ENCODE measurements at places on chromosomes 12 and 14. TPM values are rescaled to one million over a fixed set of nuclear protein-coding genes. Genes with fewer than 3 reads are reported as not detected.

GRCh38 chr12:25976289-25976688, 17.8 kb downstream of the RASSF8 start:
- no peak for DNase-seq

DNA sequence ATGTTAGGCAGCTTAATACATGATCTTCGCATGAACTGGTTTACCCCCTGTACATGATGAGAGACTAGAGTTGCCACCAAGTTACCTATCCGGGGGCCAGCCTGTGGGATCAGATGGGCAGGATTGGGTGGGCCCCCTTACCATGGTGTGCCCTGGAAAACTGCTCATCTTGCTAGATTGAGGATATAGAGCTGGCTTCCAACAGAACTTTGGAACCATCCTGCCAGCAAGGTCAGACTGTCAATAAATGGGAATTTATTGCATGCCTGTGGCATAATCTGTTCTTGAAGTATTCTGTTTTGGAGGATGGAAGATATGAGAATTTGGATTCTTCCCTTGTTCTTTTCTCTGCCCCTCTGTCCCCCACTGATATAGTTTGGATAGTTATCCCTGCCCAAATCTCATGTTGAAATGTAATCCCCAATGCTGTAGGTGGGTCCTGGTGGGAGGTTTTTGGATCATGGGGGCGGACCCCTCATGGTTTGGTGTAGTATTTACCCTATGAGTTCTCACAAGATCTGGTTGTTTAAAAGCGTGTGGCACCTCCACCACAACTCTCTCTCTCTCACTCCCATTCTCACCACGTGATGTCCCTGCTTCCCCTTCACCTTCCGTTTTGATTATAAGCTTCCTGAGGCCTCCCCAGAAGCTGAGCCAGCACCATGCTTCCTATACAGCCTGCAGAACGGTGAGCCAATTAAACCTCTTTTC, 3.7 kb upstream of the TM9SF1 start:
- DNase-seq, result no peak

DNA sequence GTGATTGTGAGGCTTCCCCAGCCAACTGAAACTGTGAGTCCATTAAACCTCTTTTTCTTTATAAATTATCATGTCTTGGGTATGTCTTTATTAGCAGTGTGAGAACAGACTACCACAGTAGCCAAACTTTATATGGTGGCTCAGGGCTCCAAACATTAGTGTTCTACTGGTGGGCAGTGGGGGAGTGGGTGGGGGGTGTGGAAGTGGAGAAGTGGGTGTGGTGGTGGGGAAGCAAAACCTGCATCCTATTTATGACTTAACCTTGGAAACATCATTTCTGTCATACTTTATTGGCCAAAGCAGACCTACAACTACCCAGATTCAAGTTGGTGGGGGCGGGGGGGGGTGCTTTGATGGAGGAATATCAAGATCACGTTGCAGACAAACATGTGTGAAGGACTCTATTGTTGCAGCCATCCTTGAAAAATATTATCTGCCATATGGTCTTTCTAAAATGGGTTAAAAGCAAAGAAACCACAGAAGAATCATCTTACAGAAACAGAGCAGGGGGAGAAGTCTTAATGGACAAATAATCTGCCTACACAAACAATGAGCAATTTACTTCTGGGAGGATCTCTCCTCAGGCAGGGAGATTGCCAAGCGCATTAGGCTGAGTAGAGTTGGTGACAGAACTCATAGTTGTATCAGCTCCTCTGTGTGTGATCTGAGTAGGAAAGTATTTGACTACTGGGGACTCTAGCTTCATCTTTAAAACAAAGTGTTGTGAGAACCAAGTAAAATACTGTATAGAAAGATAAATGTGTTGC, 1.4 kb upstream of the PWP1 start:
- DNase-seq, result no peak

GRCh38 chr14:87866116-87866515, 126.9 kb downstream of the GALC start:
- no peak for DNase-seq

CLEC7A gene
- total RNA-seq, result 1.4 TPM

GRCh38 chr12:64699504-64700115, 59.6 kb downstream of the GNS start:
- no peak for DNase-seq

CCDC177 gene
- total RNA-seq, result not detected

KLHDC1 gene
- 0.99 TPM for total RNA-seq

- no peak for DNase-seq
These were observed 6.7 kb downstream of the CFL2 start for GRCh38 chr14:34707722-34708121.

GRCh38 chr12:46783871-46784270, 41.9 kb downstream of the SLC38A4 start:
- no peak for DNase-seq

DNA sequence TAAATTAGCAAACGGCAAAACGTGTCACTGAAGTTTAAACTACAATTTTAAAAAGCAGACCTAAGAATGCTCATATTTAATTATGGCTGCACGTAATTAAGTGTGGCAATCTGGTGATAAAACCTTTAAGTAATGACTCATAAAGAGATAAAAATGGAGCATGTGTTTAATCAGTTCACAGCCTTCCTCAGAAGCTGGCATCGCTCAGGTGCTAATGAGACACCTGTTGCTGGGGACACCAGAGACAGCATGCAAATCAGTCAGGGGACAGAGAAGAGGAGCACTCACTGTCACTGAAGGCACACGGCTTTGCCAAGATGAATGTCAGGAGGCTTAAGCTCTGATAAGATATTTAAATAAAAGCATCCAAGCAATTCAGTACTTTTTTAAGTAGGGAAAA, 840.3 kb downstream of the GALC start:
- no peak for DNase-seq

BLOC1S1 gene
- total RNA-seq, result 71.0 TPM

CTSG gene
- total RNA-seq, result not detected

NPAS3 gene
- not detected for total RNA-seq

ZC3H14 gene
- 69.3 TPM for total RNA-seq

GRCh38 chr12:69007101-69007854, 74.3 kb upstream of the CPM start:
- DNase-seq, result no peak

- DNase-seq, result no peak
These were observed 45.5 kb downstream of the IL31 start for GRCh38 chr12:122128481-122128880.

GRCh38 chr14:100486025-100486828, 101.0 kb downstream of the BEGAIN start:
- DNase-seq, result peak; percentile 60

SMCO3 gene
- not detected for total RNA-seq

DNA sequence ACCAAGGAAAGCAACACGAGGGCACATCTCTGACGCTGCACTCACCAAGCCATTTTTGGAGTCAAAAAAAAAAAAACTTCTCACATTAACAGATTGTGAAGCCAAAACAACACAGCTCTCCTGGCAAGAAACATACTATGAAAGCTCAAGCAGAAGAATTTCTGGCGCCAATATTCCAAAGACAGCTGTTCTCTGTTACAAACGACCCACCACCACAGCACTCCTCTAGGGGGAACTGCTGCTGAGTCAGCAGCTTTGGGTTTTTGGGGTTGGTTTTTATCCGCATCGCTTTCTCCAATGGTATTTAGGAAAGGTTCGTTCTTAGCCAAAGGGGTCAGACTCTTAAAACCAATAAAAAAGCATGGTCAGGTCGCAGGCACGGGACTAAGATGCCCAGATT, 379.4 kb downstream of the RPS29 start:
- no peak for DNase-seq

- no peak for DNase-seq
These were observed 1.4 kb downstream of the WSB2 start for GRCh38 chr12:118059341-118060191.

- DNase-seq, result no peak
These were observed 239.4 kb downstream of the C12orf75 start for GRCh38 chr12:105569886-105570285.

PAH gene
- 31.4 TPM for total RNA-seq

DNA sequence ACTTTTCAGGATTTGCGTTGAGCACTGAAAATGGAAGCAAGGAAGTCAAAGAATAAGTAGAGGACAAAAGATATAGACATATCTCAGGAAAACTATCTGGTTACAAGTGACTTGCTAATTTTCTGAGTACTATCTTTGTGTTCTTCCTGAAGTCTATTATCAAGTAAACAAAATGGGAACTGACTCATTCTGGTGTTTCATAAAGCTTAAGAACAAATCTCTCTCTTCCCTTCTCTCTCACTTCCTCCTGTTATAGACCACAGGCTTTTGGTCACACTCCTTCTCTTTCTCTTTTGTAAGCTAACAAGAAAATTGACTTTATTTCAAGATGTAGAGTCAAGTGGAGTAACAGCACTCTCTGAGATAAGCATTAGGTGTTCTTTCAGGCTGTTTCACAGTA, 406.6 kb upstream of the SYT1 start:
- DNase-seq, result no peak

- no peak for DNase-seq
These were observed 15.1 kb downstream of the MVK start for GRCh38 chr12:109588461-109589239.

TCL1B gene
- total RNA-seq, result not detected

DNA sequence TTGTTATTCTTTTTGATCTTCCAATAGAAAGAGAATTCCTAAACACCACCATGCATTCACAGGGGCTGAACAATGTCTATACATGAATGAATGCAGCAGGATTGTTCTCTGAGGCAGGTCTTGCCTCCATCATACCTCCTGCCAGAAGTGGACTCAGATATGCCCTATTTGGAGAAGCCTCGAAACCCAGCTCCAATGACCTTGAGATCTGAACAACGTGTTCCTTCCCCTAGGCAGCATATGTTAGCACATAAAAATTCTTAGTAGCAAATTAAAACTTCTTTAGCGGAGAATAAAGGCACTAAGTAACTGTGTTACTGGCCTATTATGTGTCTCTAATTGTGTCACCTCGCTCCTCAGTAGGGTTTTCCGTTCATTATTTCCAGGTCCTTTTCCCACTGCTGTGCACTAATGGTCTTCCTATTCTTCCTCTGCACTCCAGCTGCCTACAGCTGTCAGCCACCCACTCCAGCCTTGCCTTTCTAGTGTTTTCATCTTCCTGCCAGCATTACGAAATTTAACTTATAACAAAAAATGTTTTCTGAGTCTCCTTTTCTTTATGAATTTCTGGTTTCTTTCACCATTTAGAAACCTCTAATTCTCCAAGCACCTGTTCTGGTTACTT, 62.6 kb upstream of the IGF1 start:
- no peak for DNase-seq

DNA sequence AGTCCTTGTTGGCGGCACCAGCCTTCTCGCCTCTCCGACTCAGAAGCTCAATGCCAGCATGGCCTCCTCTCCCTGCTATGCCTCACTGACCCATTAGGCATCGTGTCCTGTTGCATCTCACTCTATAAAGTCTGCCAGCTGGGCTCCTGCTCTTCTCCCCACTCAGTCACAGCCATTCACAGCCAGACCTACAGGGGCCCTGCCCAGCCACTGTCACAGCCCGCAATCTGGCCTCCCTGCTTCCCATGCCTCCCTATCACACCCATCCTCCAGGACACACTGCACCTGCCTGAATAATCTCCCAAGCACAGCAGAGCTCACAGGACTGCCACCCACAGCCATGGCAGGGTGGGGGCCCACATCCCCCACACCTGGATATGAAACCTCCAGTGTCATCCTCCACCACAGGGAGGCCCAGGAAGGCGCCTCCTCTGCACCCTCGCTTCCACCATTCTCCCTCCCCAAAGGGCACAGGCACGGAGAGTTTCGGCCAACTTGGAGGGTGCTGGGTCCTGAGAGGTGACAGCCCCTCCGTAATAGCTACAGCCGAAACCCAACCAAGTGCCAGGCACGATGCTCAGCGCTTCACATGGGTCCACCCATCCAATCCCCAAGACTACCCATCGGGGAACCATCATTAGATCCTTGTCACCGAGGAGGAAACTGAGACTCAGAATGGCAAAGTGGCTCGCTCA, 370.3 kb downstream of the BCL11B start:
- no peak for DNase-seq

ENDOU gene
- total RNA-seq, result 0.42 TPM

DNA sequence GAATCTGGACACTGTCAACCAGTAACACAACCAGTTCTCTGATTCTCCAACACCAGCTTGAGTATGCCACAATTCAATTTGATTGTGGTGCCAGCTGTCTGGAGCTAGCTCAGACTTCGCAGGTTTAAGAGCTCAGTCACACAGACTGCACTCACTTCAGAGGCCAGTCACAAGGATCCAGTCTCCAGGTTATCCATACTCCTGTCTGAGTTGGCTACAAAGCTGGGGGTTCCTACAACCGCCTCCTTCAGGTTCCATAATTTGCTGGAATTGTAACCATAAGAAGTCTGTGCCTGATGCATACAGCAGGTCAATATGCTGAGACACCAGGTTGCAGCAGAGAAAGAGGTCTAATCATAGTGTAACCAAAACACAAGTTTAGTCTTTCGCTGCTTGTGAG, 70.5 kb upstream of the CPSF6 start:
- DNase-seq, result no peak

PTGDR gene
- not detected for total RNA-seq

GRCh38 chr14:61992926-61993325, 230.7 kb downstream of the SNAPC1 start:
- no peak for DNase-seq

TROAP gene
- 38.5 TPM for total RNA-seq

GRCh38 chr12:97568336-97569180, 106.0 kb downstream of the RMST start:
- peak; percentile 58 for DNase-seq

A2ML1 gene
- total RNA-seq, result 0.24 TPM

DNA sequence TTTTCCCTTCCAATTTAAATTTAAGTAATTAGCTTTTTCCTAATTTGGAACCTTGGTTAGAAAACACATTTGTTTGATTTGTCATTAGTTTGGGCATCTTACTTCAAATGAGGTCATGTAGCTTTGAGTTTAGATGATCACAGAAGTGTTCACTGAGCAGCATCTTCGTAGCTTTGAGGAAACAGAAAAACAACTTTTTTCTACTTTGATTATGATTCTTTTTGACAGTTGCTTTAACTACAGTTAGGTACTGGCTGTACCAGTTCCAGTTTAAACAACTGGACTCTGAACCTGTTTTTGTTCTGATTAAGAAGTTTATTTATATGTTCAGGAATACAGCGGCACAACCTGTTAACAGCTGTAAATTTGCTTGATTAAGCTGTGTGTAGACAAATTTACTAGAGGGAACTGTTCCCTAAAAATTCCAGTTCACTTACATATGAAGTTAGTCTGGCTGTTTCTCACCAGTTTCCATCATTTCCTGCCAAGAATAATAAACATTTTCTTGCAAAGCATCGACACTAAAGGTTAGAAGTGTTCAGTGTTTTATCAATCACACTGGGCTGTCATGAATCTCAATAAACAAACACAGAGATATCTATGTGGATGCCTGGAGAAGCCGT, 191.9 kb downstream of the RAD51B start:
- DNase-seq, result no peak

MAP1LC3B2 gene
- total RNA-seq, result 0.91 TPM

LMO3 gene
- not detected for total RNA-seq

- DNase-seq, result no peak
These were observed 4.2 kb upstream of the SLC8A3 start for GRCh38 chr14:70192915-70193314.

ASCL1 gene
- 0.15 TPM for total RNA-seq

DNA sequence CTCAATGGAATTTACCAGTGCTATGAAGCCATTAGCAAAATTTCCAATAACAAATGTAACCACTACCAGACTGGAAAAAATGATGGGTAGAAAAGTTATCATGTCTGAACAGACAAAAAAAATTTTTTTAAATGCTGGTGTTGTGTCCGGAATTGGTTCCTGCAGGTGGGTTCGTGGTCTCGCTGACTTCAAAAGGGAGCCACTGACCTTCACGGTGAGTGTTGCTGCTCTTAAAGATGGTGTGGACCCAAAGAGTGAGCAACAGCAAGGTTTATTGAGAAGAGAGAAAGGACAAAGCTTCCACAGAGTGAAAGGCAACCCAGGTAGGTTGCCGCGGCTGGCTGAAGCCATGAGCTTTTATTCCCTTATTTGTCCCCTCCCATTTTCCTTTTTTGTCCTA, at the start of gene TAS2R43:
Gene TAS2R43 (minus strand): TSS at position 186 of the 400 bp plus-strand sequence. CDS start 84 bp downstream, at position 102.
- DNase-seq, result no peak

CLEC4D gene
- not detected for total RNA-seq
